ENCODE measurements at places on chromosomes 12 and 14. TPM values are rescaled to one million over a fixed set of nuclear protein-coding genes. Genes with fewer than 3 reads are reported as not detected.

DNA sequence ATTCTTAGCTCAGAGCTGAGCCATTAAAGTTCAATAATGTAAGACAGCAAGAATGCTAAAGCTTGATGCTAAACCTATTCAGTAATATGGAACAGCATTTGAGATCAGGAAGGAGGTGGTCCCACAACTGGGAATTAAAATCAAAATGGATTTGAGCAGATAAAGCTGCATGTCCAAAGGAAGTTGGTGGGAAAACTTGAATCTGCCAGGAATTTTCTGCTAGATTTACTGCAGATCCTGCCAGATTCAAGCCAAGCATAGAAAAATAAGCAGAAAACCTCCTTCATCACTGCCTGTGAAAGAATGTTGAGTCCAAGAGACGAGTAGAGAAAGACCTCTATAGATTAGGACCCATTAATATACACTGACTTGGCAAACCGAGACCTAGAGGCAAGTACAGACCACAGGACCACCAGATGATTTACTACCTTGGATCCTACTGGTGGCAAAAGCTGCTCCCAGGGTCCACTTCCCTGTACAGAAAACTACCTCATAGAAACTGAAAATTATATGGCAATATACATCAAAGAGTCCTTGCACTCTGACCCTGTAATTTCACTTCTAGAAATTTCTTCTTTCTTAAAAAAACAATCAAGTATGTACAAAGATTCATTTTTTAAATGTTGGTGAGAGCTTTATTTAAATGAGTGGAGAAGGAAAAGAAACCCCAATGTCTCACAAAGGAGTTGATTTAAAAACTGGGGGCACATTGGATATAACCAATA lies 263.2 kb downstream of the DAD1 start:
- no peaks in the 10 kb centered on the region for H3K4me1 ChIP-seq
- no peak overlapping the region for H3K27ac ChIP-seq
- H3K27me3 ChIP-seq: no peaks in the 10 kb centered on the region

DNA sequence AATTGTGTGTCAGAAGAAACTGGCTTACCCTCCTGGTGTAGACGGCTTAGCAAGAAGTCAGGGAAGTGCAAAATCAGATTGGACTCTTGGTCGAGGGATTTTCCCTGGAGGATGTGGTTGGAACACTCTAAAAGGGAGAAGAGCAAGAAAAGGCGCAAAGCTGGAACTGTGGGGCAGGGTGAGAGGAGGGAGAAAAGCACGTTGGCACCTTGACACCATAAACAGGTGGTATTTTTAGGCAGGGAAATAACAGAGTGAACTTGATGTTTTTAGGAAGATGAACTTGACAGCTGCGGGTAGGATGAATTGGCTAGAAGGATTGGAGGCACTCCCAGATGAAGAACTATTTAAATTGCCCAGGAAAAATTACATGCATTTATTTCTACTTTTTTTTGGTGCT lies 67.7 kb downstream of the HCAR2 start:
- no peaks in the 10 kb centered on the region for H3K27me3 ChIP-seq
- no peaks in the 10 kb centered on the region for H3K4me1 ChIP-seq
- no peak overlapping the region for H3K27ac ChIP-seq
- no peaks in the 10 kb centered on the region for H3K36me3 ChIP-seq
- H3K4me3 ChIP-seq: no peak overlapping the region

GRCh38 chr12:72295744-72296143 lies 23.6 kb downstream of the TRHDE start:
- no peaks in the 10 kb centered on the region for H3K27me3 ChIP-seq
- no peak overlapping the region for H3K27ac ChIP-seq
- no peaks in the 10 kb centered on the region for H3K36me3 ChIP-seq
- H3K4me3 ChIP-seq: no peak overlapping the region
- DNase-seq: no peak
- H3K4me1 ChIP-seq: no peaks in the 10 kb centered on the region

- H3K36me3 ChIP-seq: no peaks in the 10 kb centered on the region
- DNase-seq: no peak
- no peak overlapping the region for H3K27ac ChIP-seq
- H3K27me3 ChIP-seq: no peaks in the 10 kb centered on the region
- no peaks in the 10 kb centered on the region for H3K4me1 ChIP-seq
These were observed 44.4 kb downstream of the SLC8B1 start for GRCh38 chr12:113290506-113290905.

DNA sequence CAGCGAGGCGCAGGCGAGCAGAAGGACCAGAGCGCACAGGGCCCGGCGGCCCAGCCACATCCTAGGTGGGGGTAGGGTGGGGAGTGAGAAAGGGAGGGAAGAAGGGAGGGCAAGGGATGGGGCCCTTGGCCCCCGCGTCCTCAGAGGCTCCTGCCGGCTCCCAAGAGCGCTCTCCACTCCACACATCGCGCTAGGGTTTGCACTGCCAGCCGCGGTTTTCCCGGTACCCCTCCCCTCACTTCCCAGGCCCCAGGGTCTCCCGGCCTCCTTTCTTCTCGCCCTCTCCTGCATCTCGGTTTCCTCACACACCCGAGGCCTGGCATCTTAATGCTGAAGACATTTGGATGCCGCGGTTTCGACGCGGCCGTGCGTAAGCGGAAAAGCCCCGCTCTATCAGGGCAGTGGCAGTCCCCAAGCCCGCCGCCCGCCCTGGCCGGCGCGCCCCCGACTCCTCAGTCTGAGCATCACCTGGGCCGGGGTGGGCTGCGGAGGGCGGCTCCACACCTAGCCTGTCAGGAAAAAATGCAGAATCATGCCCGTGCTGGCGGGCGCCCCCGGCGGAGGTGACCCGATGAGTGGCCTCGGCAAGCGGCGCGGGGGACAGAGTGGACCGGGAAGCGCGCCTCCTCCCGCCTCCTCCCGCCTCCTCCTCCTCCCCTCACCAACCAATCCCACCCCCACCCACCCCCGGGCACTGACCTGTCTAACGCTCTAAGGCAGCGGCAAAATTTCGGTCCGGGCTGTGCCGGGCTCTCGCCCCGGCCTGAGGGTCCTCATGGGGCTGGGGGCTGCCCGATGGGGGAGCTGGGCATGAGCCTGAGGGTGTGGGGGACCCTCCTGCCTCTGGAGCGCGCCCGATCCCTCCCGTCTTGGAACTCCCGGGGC lies 686 bp downstream of the B4GALNT1 start:
- H3K27me3 ChIP-seq: no peaks in the 10 kb centered on the region
- H3K27ac ChIP-seq: peak overlapping the region; percentile 79
- peaks cover 8% of the 10 kb centered on the region for H3K4me1 ChIP-seq
- peak overlapping the region; percentile 67 for H3K4me3 ChIP-seq
- no peaks in the 10 kb centered on the region for H3K36me3 ChIP-seq
- DNase-seq: no peak

- DNase-seq: no peak
- no peaks in the 10 kb centered on the region for H3K27me3 ChIP-seq
- H3K36me3 ChIP-seq: no peaks in the 10 kb centered on the region
- no peak overlapping the region for H3K27ac ChIP-seq
- no peaks in the 10 kb centered on the region for H3K4me1 ChIP-seq
- H3K4me3 ChIP-seq: no peak overlapping the region
These were observed 61.6 kb downstream of the EML1 start for GRCh38 chr14:99854831-99855230.

ACSS3 gene
- total RNA-seq: 0.10 TPM

MYH6 gene
- not detected for total RNA-seq

All from Panc1 (cell line).